Pons (tissue), 1 donor: ENCODE measurements at places on chromosomes 1 and 21.

- DNase-seq: no peak
These were observed 5.1 kb downstream of the PRXL2B start for GRCh38 chr1:2591581-2592261.

DNA sequence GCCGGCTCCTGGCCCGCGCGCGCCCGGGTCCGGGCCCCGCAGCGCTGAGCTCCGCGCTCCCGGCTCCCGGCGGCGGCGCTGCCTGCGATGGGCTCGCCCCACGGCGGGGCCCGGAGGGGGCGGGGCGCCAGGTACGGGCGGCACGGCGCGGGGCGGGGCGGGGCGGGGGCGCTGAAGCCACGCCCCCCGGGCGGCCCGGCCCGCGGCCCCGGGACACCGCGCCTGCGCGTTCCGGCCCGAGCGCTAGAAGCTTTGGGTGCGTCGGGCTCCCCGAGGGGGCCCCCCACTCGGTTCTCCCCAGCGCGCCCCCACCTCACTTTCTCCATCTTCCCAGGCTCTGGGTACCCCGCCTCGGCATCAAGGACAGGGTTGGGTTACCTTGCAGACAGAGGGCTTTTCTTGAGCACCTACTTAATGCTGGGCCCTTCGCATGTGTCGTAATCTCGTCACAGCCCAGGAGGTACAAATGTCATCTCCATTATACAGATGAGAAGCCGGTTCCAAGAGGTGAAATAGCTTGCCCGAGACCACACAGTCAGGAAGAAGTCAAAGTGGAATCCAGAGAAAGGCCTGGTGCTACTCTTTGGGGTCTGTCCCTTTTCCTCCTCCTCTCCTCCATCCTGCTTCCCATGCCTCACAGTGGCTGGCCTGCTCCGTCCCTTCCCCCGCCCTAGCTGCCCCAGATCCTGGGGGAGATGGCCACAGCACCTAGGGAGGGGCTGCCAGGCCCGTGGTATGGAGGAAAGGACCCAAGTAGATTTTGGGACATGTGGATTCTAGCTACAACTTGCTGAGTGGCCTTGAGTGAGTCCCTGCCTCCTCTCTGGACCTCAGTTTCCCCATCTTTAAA lies 46.5 kb downstream of the RAP1GAP start:
- DNase-seq: no peak

- DNase-seq: no peak
These were observed 40.2 kb downstream of the TBX19 start for GRCh38 chr1:168320800-168321450.

DNA sequence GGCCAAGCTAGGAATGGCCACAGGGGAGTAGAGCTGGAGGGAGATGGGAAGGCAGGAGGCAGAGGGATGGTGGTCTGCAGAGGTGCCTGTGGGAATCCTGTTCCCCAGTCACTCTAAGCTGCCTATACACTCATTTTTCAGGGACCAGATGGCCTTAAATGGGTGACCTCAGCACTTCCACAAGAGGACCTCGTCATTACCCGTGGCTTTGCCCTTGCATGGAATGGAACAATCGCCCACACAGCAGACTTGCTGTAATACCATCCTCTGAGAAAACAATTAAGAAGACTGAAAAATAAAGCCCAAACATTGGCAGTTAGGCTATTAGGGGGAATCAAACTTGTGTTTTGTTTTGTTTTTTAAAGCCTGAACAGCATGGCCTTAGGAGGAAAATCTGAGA lies 12.9 kb upstream of the TNN start:
- no peak for DNase-seq

DNA sequence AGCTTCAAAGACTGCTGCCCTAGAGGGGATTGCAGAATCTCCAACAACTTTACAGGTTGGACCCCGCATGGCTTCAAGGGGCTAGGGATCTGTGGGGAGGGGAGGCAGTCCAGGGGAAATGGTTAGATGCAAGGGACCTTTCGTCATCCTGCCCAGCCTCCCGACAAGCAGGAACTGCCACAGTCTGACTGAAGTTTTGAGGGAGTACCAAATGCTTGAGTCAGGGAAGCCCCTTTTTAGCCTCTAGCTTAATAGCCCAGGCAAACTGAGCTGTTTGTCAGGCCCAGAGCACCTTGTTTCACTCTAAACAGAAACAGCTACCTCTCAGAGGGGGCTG lies 1.1 kb downstream of the TOR3A start:
- no peak for DNase-seq

DNA sequence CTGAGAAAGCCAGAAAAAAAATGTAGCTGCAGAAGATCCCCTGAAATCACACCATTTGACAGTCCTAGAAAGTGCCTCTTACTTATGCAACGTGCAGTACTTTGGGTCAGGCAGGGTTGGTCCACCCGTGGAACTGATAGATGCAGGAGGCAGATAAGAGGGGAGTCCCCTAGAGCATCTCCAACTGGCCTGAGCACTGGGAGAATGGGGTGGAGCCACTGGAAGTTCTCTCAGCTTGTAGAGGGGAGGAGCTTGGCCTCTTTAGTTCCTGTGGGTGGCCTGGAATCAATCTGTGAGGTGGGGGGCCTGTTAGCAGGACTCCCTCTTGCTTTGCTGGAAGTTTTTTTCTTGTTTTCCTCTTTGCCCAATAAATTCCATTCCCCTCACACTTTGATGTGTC lies 335.7 kb upstream of the NCAM2 start:
- DNase-seq: no peak

- DNase-seq: no peak
These were observed 25.9 kb upstream of the CLCA4 start for GRCh38 chr1:86520789-86521521.

- DNase-seq: peak; percentile 47
These were observed 4.7 kb downstream of the FOXO6 start for GRCh38 chr1:41365772-41366454.
